ENCODE measurements at places on chromosomes 3 and 15.

- DNase-seq, result no peak
Observed at GRCh38 chr3:48711727-48712126, 5.3 kb downstream of the IP6K2 start.

- DNase-seq, result no peak
Observed at GRCh38 chr3:13338231-13338630, 81.9 kb downstream of the NUP210 start.

- DNase-seq, result no peak
Observed at GRCh38 chr15:25106209-25106608, 151.4 kb downstream of the SNRPN start.

GRCh38 chr3:183797996-183798395 lies 27.4 kb downstream of the MAP6D1 start:
- DNase-seq, result no peak

DNA sequence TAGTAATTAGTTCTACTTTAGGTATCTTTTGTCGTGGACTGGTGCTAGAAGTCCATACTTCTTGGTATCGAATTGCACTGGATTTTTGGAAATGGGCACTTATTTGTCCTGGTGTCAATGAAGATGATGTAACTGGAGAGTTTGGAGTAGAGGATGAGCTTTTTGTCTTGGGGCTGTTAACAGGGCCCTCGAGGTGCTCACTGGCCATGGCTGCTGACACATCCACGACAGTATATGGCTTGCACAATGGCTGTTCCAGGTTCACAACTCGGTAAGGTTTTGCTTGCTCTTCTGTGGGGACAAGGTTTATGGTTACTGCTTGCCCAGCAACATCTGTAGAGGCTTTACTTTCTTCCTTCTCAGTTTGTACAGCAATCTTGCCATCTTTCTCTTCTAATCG lies 109.4 kb upstream of the TSPAN3 start:
- DNase-seq, result no peak

GRCh38 chr15:86295511-86295910 lies 215.8 kb downstream of the AGBL1 start:
- no peak for DNase-seq

DNA sequence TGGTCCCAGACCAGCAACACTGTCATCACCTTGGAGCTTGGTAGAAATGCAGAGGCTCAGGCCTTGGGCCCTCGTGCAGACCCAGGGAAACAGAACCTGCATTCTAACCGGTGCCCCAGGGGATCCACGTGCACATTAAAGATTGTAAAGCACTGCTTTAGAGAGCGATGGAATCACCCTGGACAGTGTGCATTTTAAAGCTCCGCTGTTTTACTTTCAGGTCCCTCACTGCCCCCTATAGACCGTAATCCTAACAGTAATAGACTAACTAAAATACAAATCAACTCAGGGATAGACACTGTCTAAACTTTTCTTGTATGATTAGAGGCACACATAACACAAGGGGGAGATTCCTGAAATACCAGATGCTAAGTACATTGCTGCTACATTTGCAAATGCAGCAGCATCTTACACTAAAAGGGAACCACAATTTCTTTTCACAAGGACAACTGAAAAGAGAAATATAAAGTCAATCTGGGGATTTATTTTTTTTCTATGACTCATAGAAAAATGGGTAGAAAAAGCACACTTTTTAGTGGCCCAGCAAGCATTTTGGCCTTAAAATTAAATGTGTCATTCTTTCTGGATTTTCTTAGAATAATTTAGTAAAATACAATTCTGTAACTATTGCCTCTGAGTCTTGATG lies 10.5 kb upstream of the SH3GL3 start:
- no peak for DNase-seq

DNA sequence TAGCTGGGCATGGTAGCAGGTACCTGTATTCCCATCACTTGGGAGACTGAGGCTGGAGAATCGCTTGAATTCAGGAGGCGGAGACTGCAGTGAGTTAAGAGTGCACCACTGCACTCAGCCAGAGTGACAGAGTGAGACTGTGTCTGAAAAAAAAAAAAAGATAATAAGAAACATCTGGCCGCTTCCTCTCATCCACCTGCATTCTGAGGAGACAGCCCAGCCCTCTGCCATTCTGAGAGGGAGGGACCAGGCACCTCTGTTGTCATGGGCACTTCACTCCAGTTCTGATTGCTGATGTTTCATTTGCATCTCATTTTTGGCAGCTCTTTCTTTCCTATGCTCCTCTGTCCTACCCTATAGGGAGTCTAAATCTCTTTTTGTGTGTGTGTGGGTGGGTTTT lies 36.4 kb upstream of the GSK3B start:
- no peak for DNase-seq

DNA sequence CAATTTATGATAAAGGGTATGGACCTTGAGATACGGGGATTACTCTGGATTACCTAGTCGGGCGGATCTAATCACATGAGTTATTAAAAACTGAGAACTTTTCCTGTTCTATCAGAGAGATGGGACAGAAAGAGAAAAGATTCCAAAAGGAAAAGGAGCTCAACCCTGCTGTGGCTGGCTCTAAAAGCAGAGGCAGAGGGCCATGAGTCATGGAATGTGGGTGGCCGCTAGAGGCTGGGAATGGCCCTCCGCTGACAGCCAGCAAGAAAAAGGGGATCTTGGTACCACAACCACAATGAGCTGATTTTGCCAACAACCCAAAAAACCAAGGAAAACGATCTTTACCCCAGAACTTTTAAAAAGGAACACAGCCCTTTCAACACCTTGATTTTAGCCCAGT lies 210.0 kb downstream of the MAGI1 start:
- DNase-seq, result no peak
